ENCODE measurements at places on chromosomes 1 and 21. TPM values are rescaled to one million over a fixed set of nuclear protein-coding genes. Genes with fewer than 3 reads are reported as not detected.

Gene DMRTA2
- total RNA-seq: not detected

Gene ITLN2
- total RNA-seq: not detected

Gene NR1I3
- not detected for total RNA-seq

Gene TNFRSF8
- 0.13 TPM for total RNA-seq

Gene KCNJ9
- total RNA-seq: not detected

Gene DISC1
- total RNA-seq: 9.4 TPM

Gene S100A12
- total RNA-seq: not detected

Gene CHIA
- total RNA-seq: not detected

Gene HES5
- under 0.01 TPM for total RNA-seq

Gene TFF1
- total RNA-seq: not detected

Gene KCNE2
- total RNA-seq: not detected

Gene NEGR1
- 5.6 TPM for total RNA-seq

Gene SASS6
- 3.5 TPM for total RNA-seq

Gene ROR1
- total RNA-seq: 0.16 TPM

Gene ADORA1
- not detected for total RNA-seq

Gene WNT9A
- 1.7 TPM for total RNA-seq

Gene HHIPL2
- total RNA-seq: not detected

Gene GPX7
- 7.0 TPM for total RNA-seq

Gene NPPA
- total RNA-seq: not detected

Gene TGFB2
- total RNA-seq: 0.97 TPM

Gene ST6GALNAC5
- total RNA-seq: not detected

Gene FTCD
- total RNA-seq: not detected

Gene BSND
- total RNA-seq: not detected

Gene GIPC2
- total RNA-seq: 14.4 TPM

Gene C1orf141
- total RNA-seq: not detected

Gene TIE1
- 1,208 TPM for total RNA-seq

Gene NES
- 81.5 TPM for total RNA-seq

Gene S100A2
- total RNA-seq: 1.5 TPM

Gene AMIGO1
- 0.16 TPM for total RNA-seq

Gene GJA4
- 2.6 TPM for total RNA-seq

Gene VTCN1
- total RNA-seq: not detected

Gene MIA3
- 18.6 TPM for total RNA-seq
